ENCODE measurements at places on chromosomes 5 and 9.

DNA sequence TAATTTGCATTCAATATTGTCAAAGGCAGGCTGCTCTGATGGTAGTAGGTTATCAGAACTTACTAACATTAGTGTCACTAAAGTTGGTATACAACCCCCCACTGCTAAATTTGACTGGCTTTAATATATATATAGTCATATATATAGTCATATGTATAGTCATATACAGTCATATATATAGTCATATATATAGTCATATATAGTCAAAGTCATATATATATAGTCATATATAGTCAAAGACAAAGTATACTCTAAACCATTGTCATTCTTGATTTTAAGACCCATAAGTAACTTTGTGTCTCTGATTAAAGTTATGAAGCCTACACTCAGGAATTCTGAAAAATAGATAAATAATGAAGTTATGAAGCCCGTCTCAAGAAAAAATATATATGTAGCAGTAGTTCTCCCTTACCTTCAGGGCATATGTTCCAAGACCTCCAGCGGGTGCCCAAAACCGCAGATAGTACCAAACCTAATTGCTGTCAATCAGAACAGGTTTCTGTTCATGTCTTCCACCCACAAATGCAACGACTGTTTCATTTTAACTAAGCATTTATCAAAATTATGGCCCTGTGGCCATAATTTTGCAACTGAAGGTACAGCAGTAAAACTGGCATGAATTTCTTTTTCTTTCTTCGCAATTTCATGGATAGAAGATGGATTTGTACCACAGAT, 40.1 kb downstream of the TRPM6 start:
- DNase-seq, result no peak

DNA sequence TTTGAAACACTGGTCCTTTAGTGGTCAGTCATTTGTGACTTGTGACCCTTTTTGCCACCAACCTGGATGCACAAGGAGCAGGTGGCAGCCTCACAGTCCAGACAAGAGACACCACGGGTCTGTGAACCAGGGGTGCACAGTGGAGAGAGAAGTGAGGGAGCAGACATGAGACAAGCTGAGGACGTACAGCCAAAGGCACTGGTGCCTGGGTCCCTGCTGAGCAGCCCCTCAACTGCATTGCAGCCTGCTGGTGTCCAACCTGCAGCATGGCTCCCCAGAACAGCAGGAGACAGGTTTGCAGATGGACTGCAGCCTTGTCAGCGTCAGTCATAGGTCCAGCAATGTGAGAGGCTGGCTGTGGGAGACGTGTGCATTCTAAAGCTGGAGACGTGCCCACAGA, 124.2 kb upstream of the FSTL4 start:
- no peak for DNase-seq

- DNase-seq, result no peak
Observed at GRCh38 chr5:164179406-164179805, 674.0 kb downstream of the MAT2B start.

- DNase-seq, result no peak
Observed at GRCh38 chr9:5698004-5698403, 69.1 kb downstream of the RIC1 start.

- no peak for DNase-seq
Observed at GRCh38 chr5:14178671-14179211, 35.6 kb downstream of the TRIO start.

DNA sequence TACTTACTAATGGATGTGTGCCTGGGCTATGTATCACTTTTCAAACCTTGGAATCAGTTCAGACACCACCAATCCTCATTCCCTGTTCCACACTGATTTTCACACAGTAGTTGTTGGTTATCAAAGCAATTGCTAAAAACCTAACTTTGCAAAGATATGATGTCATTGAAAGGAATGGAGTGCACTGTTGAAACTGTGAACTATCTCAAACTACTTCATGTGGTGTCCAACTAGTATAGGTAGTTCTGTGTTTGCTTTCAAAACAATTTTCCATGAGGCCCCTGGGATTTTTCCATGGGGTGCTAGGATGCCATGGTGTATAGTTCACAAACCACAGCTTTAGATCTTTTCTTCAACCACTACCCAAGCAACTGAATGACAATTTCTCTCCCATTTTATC, 17.8 kb downstream of the INIP start:
- DNase-seq, result no peak

- no peak for DNase-seq
Observed at GRCh38 chr9:136675477-136676296, 11.6 kb downstream of the AGPAT2 start.

DNA sequence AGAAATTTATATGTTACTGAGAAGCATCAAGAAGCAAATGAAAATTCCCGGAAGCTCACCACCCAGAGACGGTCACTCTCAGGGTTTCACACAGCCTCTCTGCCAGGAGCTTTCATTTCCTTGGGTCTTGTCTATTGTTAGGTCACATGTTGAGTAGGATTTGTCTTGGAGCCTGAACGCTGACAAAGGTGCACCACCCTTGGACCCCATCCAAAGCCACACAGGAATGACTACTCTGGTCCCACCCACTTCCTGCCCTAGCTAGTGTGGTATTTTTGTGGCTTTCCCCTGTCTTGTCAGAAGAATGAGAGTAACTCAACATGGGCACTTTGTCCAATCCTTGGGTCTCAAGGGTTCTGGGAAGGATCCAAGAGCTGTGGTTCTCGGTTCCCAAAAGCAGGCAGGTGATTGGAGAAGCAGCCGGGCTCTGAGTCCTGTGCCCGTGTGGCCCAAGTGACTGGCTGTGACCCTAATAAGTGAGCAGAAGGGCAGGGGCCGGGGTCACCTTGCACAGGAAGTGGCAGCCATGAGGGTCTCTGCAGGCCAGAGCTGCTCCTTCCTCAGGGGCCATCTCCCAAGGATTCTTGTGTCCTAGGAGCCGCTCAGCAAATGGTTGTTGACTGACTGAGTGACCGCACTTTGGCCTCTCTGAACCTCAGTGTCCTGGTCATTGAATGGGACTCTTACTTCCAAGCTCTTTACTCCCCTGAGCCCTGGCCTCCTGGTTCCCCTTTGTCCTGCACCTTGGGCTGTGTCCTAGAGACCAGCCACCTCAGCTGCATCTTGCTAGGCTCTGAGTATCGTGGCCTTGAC, 6.9 kb downstream of the FGD3 start:
- DNase-seq, result no peak

DNA sequence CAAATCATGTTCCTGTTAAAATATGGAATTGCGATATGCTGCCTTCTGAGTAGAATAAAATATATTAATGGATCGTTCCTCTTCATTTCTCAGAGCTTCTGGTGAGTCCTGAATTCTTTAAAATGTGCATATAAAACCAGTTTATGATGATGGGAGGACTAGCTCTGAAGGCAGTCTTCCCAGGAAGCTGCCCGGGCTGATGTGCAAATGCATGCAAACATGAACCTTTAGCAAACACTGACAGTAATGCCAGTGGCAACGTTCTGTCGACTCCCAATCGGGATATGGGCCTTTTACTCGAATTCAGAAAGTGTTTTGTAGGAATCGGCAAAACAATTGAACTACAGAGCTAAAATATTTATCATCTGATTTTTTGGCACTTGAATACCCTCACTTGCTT, 93.6 kb downstream of the TLE4 start:
- no peak for DNase-seq

GRCh38 chr5:11955331-11955730, 51.1 kb upstream of the CTNND2 start:
- DNase-seq, result no peak

DNA sequence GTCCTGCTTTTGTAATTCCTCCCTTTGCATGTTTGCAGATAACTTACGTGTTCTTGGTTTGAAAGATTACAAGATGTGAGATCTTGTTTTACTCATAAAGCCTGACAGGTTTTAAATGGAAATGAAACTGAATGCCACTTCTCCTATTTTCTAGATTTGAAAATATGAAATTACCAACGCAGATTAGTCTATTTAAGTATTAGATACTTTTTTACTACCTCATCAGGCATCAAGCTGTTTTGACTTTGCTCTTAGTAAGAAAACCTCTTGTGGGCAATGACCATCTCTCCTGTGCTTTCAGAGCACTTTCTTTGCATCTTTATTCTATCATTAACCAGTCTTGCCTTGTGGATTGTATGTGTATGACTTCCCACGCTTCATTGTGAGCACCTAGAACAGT, 3.5 kb downstream of the DMXL1 start:
- DNase-seq, result no peak

DNA sequence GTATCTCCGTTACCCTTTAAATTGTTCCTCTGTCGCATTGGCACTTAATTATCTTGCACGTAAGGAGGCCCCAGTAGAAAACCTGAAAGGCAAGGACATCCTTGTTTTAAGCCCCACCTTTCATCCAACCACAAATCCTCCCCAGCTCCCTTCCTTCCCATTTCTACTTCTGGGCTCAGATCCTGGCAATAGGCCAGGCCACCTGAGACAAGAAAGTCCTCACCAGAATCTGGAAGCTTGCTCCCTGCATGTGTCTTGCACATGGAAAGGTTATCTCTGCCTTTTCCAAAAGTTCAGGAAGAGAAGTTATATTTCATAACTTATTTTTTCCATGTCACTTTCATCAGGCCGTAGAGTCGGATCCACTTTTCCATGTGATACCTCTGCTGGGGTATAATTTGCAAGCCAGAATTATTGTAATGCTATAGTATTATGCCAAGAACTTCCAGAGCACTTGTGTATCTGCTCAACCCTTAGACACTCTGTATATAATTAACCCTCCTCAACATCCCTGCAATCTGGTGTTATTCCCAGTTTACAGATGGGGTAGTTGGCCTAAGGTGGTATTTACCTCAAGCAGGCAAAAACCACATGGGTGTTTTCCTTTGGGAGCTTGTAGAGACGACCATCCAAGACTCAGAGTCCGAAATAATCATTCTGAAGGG, 2.6 kb upstream of the SHB start:
- DNase-seq, result no peak

DNA sequence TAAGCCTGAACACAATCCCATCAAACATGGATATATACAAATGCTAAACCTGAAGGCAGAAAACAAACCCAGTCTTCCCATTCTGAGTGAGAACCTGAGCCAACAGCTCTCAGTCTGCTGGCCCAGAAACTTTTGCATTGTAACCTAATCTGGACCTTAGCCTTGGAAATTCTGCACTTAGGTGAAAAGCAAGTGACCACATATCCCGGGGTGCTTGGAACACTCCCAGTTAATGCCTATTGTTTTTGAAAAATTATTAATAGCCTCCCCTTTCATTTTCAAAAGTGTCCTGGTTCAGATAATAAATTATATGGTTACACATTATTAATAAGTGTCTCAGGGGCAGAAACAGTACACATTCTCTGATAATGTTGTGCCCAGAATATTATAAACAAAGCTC, 228.3 kb upstream of the TARS1 start:
- no peak for DNase-seq

GRCh38 chr9:128385496-128386460, 14.6 kb downstream of the URM1 start:
- DNase-seq, result no peak

GRCh38 chr9:136619742-136620440, 42.8 kb upstream of the EGFL7 start:
- no peak for DNase-seq
